ENCODE measurements at places on chromosomes 6 and 20.

DNA sequence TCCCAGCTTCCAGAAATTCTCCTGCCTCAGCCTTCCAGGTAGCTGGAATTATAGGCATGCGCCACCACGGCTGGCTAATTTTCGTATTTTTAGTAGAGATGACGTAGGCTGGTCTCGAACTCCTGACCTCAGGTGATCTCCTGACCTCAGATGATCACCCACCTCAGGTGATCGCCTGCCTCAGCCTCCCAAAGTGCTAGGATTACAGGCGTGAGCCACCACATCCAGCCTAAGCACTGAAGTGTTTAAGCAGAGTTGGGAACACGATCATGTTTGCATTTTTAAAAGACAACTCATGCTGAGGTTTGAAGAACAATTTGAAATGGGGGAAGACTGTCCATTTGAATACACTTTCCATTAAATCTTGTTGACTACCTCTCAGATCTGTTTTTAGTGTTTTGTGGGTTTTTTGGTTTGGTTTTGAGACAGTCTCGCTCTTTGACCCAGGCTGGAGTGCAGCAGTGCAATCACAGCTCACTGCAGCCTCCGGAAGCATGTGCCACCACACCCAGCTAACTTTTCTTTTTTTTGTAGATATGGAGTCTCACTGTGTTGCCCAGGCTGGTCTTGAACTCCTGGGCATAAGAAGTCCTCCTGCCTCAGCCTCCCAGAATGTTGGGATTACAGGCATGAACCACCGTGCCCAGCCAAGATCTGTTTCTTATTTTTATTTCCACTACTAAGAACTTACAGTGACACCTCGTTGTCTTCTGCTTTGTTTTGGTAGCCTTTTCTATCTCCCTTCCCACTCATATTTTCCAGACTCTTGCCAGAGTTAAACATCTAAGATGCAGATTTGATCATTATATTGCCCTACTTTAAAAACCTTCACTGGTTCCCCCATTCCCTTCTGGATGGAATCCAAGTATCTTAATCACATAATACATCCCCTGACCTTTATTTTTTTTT lies 5.5 kb downstream of the CASP8AP2 start:
- peak; percentile 19 for DNase-seq
- peaks cover 12% of the 10 kb centered on the region for H3K36me3 ChIP-seq
- peaks cover 38% of the 10 kb centered on the region for H3K4me1 ChIP-seq
- H3K4me3 ChIP-seq = peak overlapping the region; percentile 72

DNA sequence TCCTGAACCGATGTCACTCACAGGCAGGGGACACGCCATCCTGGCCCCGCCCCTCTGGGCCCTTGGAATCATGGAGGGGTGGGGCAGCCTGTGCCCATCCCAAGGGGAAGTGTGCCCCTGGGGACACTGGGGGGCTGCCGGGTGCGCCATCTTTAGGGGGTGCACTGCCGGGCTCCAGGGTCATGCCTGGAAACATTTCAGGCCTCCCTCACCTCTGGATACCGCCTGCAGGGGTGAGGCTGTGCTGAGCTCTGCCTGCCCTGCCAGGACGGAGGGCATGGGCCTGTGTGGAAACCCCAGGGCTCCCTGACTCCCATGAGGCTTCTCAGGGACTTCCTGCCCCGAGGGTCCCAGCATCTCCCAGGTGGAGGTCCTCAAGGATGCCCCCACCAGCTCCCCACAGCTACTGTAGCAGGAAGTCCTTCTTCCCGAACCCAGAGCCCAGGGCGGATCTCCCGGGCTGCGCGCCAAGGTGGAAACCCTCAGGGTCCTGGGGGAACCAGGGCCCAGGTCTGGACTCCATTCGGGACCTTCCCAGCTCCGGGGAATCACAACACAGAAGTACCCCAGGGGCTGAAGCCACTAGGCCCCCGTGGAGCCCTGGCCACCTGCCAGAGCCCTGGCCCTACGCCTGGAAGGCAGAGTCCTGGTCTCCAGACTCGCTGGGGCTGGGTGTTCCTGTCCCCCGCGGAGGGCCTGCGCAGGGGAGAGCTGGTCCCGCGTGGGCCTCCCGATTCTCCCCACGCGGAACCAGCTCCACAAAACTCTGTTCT lies 15.6 kb downstream of the CHRNA4 start:
- H3K4me3 ChIP-seq = no peak overlapping the region
- H3K27ac ChIP-seq = no peak overlapping the region
- no peaks in the 10 kb centered on the region for H3K36me3 ChIP-seq
- DNase-seq = no peak
- H3K4me1 ChIP-seq = peaks cover 2% of the 10 kb centered on the region

DNA sequence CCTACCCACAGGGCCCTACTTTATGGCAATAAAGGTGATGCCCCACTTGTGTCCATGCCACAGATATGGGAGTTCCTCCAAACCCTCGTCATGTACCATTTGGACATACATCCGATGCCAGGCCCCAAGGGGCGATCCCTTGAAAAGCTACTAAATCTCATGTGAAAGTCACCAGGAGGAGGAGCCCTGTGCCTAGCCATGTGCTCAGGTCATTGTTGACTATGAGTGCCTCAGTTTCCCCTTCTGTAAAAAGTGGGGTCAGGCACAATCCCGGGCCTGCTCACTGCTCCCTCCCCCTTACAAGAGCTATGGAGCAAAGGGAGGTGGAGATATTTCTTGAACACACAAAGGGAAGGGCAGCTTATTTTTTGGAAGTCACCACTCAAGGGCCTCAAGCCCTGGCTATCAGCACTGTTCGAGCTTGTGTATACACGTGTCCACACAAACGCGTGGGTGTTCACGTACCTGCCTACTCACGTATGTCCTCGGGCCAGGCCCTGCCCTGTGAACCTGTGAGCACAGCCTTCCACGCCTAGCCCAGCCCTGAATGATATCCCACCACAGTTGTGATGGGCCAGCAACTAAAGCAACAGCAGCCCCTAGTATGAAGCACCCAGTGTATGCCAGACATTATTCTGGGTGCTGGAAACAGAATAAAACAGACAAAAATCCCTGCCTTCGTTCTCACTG lies 1.9 kb downstream of the ACTL10 start:
- no peak for DNase-seq
- H3K4me3 ChIP-seq = peak overlapping the region; percentile 96
- no peak overlapping the region for H3K27ac ChIP-seq
- H3K27me3 ChIP-seq = no peaks in the 10 kb centered on the region

- no peaks in the 10 kb centered on the region for H3K4me1 ChIP-seq
- H3K27me3 ChIP-seq = peaks cover 5% of the 10 kb centered on the region
- no peak overlapping the region for H3K27ac ChIP-seq
- DNase-seq = no peak
- H3K36me3 ChIP-seq = peaks cover 2% of the 10 kb centered on the region
Observed at GRCh38 chr20:43372051-43372450, 85.6 kb upstream of the SRSF6 start.

DNA sequence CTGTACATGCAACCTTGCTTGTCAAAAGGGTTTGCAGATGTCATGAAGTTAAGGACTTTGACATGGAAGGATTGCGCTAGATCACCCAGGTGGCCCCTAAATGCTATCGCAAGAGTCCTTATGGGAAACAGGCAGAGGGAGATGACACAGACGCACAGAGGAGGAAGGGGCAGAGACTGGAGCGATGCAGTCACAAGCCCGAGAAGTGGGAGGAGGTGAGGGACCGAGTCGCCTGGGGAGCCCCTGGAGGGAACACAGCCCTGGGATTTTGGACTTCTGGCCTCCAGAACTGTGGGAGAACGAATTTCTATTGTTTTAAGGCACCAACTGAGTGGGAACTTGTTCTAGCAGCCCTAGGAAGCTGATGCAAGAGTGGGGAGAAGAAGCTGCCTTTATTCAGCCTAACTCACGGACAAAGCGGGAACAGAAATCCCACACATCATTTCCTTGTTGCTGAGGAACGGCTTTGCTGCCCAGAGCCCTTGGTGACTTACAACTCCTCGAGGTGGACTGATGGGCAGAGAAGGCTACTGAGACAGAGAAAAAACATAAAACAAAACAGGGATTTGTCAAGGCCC lies 434.0 kb downstream of the PREX1 start:
- H3K27me3 ChIP-seq = peaks cover 16% of the 10 kb centered on the region
- no peak overlapping the region for H3K27ac ChIP-seq
- no peak for DNase-seq
- no peak overlapping the region for H3K4me3 ChIP-seq
- H3K36me3 ChIP-seq = peaks cover 12% of the 10 kb centered on the region

Measured in memory B cell (primary cell).